ENCODE measurements at places on chromosomes 6 and 20. TPM values are rescaled to one million over a fixed set of nuclear protein-coding genes. Genes with fewer than 3 reads are reported as not detected.

DNA sequence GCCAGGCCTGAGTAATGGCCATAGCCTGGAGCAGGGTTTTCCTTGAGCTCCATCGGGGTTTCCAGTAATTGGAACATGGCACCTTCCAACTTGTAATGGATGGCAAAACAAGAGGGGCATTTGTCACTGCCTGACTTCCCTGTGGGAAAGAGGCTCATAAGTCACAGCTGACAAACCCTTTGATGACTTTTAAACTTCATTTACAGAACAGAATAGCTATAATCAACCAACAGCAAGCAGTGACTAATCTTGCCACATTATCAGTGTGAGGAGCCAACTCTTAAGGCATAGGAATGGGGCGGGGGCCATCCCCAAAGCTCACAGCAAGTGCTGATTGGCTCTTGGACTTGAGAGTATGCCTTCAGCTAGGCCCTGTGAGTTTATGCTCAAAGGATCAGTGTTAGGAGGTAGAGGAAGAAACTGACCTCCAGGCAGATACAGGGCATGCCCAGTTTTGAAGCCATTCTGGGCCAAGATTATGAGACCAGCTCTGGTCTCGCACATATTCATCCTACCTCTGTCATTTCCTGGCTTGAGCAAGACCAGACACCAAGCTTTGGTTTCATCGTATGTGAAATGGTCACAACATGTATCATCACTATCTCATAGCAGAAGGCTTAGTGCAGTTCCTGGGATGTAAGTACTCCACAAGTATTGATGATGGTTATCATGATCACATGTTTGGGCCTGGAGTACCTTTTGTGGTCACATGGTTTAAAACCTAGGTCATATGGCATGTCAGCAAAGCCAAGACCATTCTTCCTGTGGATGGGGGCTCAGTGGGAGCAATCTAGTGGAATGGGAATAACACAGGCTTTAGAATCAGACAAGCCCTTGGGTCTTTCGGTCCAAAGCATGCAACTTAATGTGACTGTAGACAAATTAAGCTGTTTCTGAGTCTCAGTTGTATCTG is 49.2 kb downstream of the EIF2S2 start:
- no peak for DNase-seq

GRCh38 chr20:25308083-25308491 is 60.2 kb downstream of the PYGB start:
- no peak for DNase-seq

- no peak for DNase-seq
Measured at GRCh38 chr20:20872428-20872827, 160.0 kb upstream of the RALGAPA2 start.

DNA sequence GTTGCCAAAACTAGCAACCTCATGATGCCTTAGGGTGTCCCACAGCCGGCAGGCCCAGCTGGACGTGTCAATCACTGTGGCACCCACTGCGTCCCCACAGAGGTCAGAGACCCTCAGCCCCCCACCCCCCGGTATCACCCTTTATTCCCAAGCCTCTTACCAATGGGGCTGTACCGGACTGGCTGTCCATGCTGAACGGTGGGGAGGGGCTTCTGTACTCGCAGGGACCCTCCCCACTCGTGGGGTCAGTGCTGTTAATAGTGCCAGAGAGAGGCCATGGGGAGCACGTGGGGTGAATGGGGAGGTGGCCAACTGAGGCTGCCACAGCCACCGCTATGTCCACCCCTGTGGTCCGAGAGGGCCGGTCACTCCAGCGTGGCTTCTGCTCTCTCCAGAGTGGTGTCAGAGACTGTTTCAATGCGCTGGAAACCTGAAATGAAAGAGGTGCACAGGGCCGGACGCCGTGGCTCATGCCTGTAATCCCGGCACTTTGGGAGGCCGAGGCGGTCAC is 68.6 kb downstream of the THBS2 start:
- DNase-seq: no peak

- no peak for DNase-seq
Measured at GRCh38 chr20:38255393-38255792, 5.1 kb downstream of the KIAA1755 start.

Gene CCM2L
- polyA plus RNA-seq: 7.6 TPM

Gene GUCA1A
- polyA plus RNA-seq: not detected

Data from right renal pelvis (tissue), 4 donors.